Activated CD4-positive, alpha-beta T cell treated with anti-CD3 and anti-CD28 coated beads, Interleukin-2, amount 50 U/mL, for 4 hours (primary cell): ENCODE measurements at places on chromosomes 1 and 21.

DNA sequence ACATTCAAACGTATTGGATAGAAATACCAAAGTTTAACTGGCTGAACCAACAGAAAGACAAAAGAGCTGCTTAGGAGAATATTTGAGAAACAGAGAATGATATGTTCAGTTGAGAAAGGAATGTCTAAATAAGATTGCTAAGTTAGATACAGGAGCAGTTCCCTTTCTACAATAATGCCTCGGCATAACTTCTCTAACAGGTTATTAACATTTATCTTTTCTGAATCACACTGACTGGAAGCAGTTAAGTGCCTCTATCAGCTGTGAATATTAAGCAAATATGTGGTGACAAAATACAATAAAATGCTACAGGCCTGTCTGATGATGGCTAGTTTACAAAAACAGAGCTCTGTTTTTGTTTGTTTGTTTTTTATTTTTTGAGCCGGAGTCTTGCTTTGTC lies 121.9 kb downstream of the KCNK1 start:
- DNase-seq: no peak

DNA sequence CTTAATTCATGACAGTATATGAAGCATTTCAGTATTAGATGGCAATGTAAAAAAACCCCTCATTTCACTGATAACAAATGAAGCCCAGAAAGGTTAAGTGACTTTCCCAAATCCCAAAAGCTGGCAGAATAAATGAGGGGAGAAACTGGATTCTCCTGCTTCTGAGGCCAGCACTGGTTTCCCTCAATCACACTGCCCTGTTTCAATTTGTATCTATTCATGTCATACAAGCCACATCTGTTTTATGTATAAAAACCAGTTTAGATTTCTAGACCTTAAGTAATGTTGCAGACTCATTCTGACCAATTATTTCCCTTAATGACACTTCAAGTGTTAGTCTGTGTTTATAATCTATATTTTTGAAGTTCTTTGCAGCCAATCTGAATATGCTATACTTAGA lies 16.8 kb downstream of the PLPPR4 start:
- no peak for DNase-seq

- no peak for DNase-seq
These were observed 143.9 kb downstream of the NOS1AP start for GRCh38 chr1:162213281-162213912.

GRCh38 chr1:246569248-246570238 lies 3.3 kb downstream of the CNST start:
- no peak for DNase-seq
